ENCODE measurements at places on chromosomes 16 and 17. TPM values are rescaled to one million over a fixed set of nuclear protein-coding genes. Genes with fewer than 3 reads are reported as not detected.

ZC3H7A gene
- 59.0 TPM for total RNA-seq

ALOX15B gene
- 0.66 TPM for total RNA-seq

CACNB1 gene
- 16.8 TPM for total RNA-seq

KRT16 gene
- not detected for total RNA-seq

DNA sequence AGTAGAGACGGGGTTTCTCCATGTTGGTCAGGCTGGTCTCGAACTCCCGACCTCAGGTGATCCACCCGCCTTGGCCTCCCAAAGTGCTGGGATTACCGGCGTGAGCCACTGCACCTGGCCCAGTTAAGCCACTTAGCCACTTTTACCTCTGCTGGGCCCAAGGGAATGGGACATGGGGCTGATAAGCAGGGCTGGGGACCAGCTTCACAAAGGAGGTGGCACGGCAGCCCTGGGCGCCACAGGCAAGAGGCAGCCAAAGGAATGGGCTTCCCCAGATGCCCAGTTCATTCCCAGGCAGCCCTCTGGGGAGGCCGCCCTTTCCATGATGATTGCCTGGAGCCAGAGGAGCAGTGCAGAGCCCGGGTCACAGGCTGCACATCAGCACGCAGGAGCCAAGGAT is 5.0 kb upstream of the CYB561 start:
- DNase-seq, result no peak

CCL8 gene
- total RNA-seq, result 2.7 TPM

DNA sequence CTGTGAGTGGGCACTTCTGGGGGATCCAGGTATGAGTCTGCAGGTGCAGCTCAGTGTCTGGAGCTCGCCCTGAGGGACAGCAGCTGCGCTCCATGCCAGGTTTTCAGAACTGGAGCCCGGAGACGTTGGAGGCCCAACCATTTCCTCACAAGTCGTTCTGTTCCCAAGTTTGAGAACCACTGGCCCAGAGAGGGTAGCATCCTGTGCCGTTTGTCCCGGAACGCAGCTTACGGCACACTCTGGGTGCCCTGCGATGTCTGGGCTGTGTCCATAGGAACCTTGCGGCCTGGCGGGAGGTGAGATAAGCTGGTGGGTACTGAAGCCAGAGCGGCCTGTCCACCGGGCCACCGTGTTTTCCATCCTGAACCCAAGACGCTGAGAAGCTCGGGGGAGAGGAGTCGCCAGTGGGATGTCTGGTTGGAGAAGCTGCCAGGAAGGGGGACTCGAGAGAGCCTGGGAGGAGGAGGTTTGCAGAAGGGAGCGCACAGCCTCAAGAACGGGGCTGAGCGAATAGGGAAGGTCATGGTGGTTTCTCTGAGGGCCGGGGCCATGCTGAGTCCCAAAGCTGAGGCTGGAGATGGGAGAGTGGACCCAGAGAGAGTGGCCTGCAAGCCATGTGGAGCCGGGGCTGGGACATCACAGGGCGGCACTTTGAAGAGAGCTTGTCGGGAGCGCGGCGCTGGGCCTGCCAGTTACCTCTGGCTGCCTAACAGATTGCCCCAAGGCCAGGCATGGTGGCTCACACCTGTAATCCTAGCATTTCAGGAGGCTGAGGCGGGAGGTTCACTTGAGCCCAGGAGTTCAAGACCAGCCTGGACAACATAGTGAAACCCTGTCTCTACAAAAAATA is 211.0 kb upstream of the GSE1 start:
- DNase-seq, result no peak

DNA sequence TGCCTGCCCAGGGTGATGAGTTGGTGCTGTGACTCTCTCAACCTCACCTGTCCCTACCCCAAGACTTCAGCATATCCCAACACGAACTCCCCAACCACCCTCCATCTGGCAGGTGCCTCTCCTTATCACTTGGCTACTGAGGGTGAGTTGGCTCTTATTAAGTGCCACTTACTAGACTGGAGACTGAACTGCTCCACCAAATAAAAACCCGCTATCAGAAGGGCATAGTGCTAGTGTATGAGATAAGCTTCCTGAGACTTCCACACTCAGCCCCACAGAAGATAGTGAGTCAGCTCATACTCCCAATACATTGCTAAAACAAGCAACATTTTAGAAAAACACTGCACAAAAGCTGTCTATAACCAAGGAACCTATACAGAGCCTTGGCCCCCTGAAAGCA is 16.0 kb upstream of the CCL18 start:
- no peak for DNase-seq

- no peak for DNase-seq
Measured at GRCh38 chr17:63275318-63275970, 170.7 kb downstream of the CYB561 start.

GRCh38 chr17:35171834-35172233 is 22.4 kb downstream of the SLC35G3 start:
- DNase-seq, result no peak

DNA sequence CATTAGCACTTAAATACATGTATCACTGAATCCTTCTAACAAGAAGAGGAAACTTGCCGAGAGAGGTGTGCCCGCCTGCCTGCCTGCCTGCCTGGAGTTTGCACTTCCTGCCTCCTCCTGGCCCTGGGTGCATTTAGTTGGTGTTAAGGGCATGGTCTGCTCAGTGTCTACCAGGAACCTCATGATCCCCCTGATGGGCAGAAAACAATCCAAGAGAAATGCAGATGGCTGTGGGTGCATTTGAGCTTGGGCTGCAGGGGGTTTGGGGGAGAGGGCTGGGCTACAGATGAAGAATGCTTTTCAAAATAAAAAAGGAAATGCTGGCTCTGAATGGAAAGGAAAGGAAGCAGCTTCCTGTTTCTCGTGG is 10.1 kb downstream of the KSR1 start:
- DNase-seq, result no peak

All from mucosa of descending colon (tissue), 3 donors.